ENCODE measurements at places on chromosomes 1 and 21. TPM values are rescaled to one million over a fixed set of nuclear protein-coding genes. Genes with fewer than 3 reads are reported as not detected.

Gene C1orf115
- total RNA-seq = 12.7 TPM

GRCh38 chr1:216464489-216464888 is 41.2 kb upstream of the USH2A start:
- DNase-seq = no peak

- DNase-seq = no peak
These were observed 12.3 kb downstream of the RD3 start for GRCh38 chr1:211479624-211480023.

GRCh38 chr21:44703731-44704635 is 7.0 kb downstream of the KRTAP10-12 start:
- DNase-seq = no peak

DNA sequence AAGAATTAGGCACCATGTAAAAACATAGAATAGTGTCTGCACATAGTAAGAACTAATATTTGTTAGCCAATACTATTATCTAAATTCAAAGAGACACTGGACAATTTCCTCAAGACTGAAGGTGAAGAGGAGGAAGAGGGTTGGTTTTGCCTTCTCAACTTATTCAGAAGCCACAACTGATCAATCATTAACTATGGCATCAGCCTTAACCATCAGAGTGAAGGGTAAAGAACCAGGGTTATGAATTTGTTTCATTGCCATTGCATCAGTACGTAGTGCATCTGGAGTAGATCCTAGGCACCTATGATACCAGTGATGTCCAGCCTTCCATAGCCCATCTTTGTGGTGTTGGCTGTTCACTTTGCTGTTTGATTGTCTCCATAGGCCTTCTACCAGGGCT is 421.7 kb upstream of the DEPDC1 start:
- DNase-seq = no peak

Gene CAPN8
- 16.4 TPM for total RNA-seq

Gene FTCD
- 0.20 TPM for total RNA-seq

DNA sequence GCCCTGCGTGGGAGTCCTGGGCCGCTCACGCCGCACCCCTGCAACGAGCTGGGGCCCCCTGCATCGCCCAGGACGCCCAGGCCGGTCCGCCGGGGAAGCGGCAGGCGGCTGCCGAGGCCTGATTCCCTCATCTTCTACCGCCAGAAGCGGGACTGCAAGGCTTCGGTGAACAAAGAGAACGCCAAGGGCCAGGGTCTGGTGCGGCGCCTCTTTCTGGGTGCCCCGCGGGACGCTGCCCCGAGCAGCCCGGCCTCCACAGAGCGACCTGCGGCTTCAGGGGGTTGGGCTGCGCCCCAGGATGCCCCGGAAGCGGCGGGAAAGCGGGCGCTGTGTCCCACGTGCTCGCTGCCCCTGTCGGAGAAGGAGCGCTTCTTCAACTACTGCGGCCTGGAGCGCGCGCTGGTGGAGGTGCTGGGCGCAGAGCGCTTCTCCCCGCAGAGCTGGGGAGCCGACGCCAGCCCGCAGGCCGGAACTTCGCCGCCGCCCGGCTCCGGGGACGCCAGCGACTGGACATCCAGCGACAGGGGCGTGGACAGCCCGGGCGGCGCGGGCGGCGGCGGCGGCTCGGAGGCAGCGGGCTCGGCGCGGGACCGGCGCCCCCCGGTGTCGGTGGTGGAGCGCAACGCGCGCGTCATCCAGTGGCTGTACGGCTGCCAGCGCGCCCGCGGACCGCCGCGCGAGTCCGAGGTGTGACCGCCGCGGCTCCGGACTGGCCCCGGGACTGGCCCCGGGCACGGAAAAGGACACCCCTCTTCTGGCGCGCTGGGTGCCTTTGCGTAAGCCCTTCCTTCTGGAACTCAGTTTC is 2.7 kb downstream of the FAM110D start:
- no peak for DNase-seq

Gene CFAP45
- total RNA-seq = 0.59 TPM

GRCh38 chr1:226629210-226629895 is 80.8 kb downstream of the STUM start:
- no peak for DNase-seq

Gene TMPRSS2
- 0.69 TPM for total RNA-seq

Gene TMEM200B
- 6.5 TPM for total RNA-seq

GRCh38 chr1:6075748-6076147 is 30.1 kb downstream of the KCNAB2 start:
- DNase-seq = no peak

DNA sequence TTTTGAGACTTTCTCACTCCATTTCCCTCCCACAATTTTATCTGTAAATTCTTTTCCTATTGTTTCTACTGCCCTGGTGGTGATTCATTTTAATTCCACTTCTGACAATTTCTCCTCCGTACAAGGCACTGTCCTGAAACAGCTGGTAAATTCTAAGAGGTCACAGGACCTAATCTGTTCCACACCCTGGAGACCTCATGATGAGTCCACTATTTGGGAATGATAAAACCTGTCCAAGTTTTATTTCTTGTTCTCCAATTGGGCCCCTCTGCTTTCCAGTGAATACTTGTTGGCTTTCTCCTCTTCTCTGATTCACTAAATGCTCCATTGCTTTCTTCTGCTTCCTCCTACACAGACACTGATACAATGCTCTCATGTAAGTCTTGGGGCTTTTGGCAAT is 343.1 kb upstream of the DUSP10 start:
- DNase-seq = no peak

GRCh38 chr1:20733360-20733975 is 965 bp upstream of the SH2D5 start:
- no peak for DNase-seq

All from skin of body (tissue), 3 donors.